ENCODE measurements at places on chromosomes 5 and 9.

GRCh38 chr5:113495422-113495841, 7.2 kb upstream of the MCC start:
- DNase-seq: no peak

GRCh38 chr5:173660481-173661280, 44.2 kb upstream of the BOD1 start:
- no peak for DNase-seq

DNA sequence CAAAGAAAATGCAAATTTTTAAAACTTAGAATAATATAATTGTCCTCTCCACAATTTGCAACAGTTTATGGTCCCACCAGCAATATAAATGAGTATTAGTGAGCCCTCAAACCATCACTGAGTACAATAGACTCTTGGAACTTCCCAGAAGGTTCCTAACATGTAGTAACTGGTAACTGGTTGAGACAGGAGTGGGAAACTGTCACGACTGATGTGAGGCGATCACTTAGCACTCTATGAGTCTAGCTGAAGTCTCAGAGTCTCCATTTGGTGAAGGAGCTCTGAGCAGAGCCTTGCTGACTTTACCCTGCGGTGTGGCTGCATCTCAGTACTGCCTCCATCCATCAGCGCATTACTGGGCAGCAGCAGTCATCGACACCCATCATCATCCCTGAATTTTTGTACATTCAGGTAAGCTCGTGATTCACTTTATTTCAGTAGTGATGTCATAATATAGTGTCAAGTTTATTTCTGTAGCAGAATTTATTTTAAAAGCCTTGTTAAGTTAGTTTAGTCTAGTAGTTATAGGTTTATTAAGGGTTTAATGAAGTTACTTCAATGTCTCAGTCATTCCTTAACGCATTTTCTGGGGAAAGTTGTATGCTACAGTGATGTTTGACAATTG, 76.6 kb upstream of the ABCA1 start:
- no peak for DNase-seq

- DNase-seq: no peak
Observed at GRCh38 chr5:58353992-58354391, 105.9 kb downstream of the PLK2 start.

GRCh38 chr5:171575386-171575785, 155.9 kb downstream of the FGF18 start:
- DNase-seq: no peak

- DNase-seq: no peak
Observed at GRCh38 chr5:113040672-113041260, 64.2 kb downstream of the DCP2 start.

DNA sequence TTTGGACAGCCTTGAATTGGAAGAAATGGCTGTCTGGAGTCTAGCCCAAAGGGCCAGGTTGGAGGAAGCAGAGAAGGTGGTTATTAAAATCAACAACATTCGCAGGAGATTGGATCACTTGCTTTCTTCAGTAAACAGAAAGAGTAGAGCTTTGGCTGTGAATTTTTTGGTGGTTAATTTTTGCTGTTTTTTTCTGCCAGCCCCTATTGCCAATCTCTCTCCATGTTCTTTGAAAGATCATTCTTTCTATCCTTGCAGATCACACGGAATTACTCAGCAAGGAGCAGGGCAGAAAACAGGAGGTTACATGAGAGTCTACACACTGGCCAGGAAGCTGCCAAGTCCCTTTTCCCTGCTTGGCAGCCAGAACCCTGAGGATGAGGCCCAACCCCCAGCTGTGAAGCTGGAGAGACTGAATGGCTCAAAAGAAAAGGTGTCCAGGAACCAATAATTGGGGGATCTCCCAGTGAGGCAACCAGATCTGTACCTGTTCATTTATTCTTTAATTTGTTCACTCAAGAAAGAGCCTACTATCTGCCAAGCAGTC, 13.0 kb downstream of the GLRX start:
- DNase-seq: no peak

GRCh38 chr9:77679661-77680368, 31.7 kb upstream of the GNA14 start:
- DNase-seq: no peak

Measured in activated CD8-positive, alpha-beta memory T cell treated with anti-CD3 and anti-CD28 coated beads, Interleukin-2, amount 50 U/mL, for 4 hours (primary cell).